PC-3 (cell line): ENCODE measurements at places on chromosomes 13 and 19.

GRCh38 chr13:23086968-23087623 is 93.7 kb upstream of the SGCG start:
- DNase-seq = no peak

- DNase-seq = no peak
These were observed 469 bp upstream of the RNF6 start for GRCh38 chr13:26222520-26223046.

- DNase-seq = no peak
These were observed 106.9 kb downstream of the POSTN start for GRCh38 chr13:37491661-37492060.

- no peak for DNase-seq
These were observed 136.9 kb upstream of the SPRY2 start for GRCh38 chr13:80477661-80478443.

GRCh38 chr13:20431687-20432384 is 93.8 kb downstream of the CRYL1 start:
- no peak for DNase-seq

- DNase-seq = peak; percentile 85
These were observed at the start of the genes MAN2B1 and WDR83 for GRCh38 chr19:12666265-12667048. TSS of gene MAN2B1 (minus strand) at chr19:12666742. CDS start at chr19:12666701, 41 bp downstream. TSS of gene WDR83 (plus strand) at chr19:12666807. CDS start at chr19:12669791, 2,984 bp downstream.

GRCh38 chr19:41671486-41671885 is 16.6 kb downstream of the CEACAM7 start:
- DNase-seq = no peak

GRCh38 chr13:43564952-43565351 is 221.8 kb downstream of the ENOX1 start:
- DNase-seq = no peak

DNA sequence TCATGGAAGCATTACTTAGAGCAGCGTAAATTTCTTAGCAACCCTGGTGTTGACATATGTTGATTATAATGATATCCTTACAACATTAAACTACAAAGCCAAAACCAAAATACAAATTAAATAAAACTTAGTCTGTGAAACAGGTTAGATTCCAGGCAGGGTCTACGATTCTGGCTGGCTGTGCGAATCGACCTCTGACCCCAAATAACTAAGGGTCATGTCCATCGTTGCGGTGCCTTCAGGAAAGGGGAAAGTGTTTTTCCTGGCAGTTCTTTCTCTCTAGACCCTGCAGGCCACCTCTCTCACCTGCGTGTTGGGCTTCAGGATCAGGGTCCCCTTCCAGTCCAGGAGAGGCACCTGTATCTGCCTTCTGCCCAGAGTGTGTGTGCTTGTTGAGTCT is 66.2 kb downstream of the ATP11A start:
- no peak for DNase-seq

DNA sequence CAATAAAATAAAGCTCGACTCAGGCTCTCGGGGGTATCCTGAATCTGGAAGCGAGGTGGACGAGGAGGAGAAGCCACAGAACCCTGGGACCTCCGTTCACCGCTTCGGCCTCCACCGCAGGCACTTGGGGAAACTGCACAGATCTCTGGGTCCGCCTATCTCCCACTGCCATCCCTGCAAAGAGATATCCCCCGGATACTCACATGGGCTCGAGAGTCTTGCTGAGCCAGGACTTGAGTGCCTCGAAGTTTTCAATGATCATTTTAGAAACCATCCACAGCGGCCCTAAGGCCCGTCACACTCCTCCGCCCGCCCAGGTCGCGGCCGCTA is 589 bp downstream of the RBM26 start:
- no peak for DNase-seq

DNA sequence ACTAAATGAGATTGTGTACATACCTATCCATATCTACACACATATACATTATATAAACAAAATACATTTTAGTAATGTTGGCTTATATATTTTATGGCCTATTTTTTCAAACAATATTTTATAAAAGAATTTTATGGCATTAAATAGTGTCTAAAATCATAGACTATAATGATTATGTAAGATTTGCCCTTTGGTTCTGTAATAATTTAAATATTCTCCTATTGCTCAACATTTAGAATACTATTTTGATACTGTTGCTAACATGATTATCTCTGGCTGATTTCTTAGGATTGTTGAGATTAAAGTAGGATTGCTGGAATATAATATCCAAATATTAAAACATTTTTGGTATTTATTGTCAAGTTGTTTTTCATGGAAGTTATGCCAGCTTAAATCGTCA is 565.2 kb upstream of the GPC6 start:
- no peak for DNase-seq

DNA sequence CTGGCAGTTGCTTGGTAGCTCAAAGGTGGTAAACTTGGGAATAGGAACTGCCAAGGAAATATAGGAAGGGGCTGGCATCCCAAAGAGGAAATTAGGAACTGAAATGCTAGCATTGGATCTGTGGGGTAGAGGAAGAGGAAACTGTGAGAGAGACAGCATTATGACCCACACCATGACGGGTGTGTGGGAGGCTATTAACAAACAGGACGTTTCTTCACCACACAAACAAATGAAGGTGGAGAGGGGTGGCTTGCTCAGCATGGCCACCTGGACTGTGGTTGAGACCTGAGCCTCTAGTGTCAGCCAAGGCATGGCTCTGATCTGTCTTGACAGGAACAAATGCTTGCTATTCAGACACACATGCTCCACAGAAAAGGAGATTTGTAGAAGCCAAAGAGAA is 178.2 kb downstream of the B3GLCT start:
- DNase-seq = no peak

GRCh38 chr13:26541041-26541440 is 16.4 kb upstream of the WASF3 start:
- DNase-seq = no peak

DNA sequence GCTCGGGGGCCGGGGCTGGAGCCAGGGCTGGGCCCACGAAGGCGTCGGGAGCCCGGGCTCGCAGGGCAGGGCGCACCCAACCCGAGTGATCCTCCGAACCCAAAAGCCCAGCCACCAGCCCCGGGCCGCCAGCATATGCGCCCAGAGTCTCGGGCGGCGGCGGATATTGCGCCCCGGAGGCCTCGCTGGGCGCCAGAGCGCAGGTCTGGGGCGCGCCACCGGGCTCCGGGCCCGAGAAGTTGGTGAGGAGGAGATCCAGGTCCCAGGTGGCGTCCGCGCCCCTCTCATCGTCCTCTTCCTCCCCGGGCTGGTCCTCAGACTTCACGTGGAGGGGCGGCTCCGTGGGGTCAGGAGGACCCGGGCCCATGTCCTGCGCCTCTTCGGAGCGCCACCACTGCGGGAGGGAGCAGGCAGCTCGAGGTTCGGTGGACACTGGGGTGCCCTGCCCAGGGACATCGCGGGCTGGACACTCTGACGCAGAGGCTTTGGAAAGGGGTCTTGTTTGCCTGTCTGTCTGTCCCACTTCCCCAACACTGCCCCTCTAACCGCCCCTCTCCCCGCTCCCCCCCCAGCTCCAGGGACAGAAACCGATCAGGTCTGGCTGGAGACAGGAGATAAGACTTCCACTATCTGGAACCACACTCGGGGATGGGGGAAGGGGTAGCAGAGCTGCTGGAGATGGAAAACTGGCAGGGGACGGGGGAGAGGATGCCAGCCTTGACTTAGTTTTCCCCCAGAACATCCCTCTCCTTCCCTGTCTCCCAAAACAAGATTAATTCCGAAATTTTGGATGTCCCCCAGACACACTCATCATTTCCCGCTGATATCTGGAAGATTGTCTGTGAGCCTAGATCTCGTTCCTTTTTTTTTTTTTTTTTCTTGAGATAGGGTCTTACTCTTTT is 1.0 kb downstream of the KLF1 start:
- DNase-seq = no peak

DNA sequence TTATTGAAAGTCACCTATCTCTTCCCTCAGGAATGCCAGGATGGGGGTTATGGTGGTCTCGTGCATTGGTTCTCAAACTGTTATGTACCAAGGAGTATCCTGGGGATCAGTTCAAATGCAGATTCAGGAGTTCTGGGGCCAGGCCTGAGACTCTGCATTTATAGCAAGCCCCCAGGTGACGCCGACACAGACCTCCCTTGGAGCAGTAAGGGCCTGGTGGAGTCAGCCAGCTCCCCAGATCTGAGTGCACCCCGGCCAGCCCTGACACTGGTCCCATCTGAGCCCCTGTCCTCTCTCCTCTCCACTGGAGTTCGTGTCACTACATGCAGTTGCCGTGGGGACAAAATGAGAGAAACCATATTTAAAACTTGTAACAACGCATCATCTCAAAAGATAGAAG is 112.9 kb downstream of the COL4A2 start:
- no peak for DNase-seq

GRCh38 chr13:100815476-100816046 is 141.0 kb upstream of the TMTC4 start:
- no peak for DNase-seq

DNA sequence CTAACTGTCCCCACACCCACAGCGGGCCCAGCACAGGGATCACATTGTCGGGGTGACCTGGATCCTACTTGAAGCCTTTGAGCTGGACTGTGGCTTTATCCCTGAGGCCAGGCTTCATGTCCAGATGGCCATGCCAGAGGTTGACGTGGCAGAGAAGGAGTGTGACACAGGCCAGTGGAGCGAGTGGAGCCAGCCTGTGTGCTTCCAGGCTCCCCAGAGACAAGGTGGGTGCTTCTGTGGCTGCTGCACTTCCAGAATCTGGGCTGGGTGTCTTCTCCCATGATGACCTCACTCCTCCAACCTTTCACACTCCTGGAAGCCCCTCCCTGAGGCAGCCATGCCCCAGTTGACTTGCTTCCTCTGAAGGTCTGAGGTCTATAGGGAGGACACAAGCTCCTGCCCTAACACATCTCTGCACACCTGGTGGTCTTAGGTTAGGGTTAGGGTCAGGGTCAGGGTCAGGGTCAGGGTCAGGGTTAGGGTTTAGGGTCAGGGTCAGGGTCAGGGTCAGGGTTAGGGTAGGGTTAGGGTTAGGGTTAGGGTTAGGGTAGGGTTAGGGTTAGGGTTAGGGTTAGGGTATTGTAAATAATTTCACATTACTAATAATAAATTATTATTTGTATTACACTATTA is 13.1 kb upstream of the MZF1 start:
- no peak for DNase-seq

DNA sequence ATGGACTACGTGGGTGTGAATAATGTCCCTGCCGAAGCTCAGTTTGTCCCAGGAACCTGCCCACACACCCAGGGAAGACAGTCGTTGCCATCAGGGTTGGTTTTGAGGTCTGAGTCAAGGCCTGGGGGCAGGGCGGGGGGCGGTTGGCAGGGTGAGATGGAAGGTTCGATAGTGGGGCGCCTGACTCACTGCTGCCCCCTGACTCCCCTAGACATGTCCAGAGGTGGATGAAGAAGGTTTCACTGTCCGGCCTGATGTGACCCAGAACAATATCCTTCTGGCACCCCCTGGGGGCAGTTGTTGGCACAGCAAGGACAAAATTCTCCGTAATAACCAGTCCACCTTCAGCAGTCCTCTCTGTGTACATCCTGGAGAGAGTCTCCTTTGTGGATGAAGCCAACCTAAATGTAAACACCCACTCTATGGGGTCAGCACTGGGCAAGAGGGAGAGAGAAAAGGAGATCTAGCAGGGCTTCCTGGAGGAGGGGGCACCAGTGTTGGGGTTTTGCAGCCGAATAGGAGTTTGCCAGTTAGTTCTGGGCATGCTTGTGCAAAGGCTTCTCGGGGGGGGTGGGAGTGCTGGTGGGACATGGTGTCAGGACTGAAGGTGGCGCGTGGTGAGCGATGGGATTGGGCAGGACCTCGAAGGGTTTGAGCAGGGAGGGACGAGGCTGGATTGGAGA is 19.6 kb upstream of the B3GNT3 start:
- peak; percentile 74 for DNase-seq

DNA sequence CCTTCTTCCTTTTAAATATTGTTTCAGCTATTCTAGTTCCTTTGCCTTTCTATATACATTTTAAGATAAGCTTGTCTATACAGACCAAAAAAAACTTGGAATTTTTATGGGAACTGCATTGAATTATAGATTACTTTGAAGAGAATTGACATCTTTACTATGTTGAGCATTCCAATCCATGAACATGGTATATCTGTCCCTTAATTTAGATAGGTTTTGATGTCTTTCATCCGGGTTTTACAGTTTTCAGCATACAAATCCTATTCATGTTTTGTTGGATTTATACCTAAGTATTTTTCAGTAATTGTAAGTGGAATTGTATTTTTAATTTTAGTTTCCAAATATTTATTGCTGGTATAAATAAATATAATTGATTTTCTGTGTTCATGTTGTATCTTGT is 12.2 kb upstream of the IFNL1 start:
- DNase-seq = no peak

DNA sequence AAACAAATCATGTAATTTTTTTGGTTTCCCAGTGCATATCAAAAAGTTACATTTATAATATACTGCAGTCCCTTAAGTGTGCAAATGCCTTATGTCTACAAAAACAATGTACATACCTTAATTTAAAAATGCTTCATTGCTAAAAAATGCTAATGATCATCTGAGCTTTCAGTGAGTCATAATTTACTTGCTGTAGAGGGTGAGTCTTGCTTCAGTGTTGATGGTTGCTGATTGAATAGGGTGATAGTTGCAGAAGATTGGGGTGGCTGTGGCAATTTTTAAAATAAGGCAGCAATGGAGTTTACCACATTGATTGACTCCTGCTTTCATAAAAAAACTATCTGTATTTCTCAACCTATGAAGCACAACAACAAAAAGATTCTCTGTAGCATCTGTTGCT is 613.9 kb downstream of the TBC1D4 start:
- peak; percentile 43 for DNase-seq

GRCh38 chr19:20077791-20078463 is at the start of gene ZNF90:
TSS of gene ZNF90 (plus strand) at chr19:20078000. CDS start at chr19:20078133, 133 bp downstream.
- DNase-seq = no peak

DNA sequence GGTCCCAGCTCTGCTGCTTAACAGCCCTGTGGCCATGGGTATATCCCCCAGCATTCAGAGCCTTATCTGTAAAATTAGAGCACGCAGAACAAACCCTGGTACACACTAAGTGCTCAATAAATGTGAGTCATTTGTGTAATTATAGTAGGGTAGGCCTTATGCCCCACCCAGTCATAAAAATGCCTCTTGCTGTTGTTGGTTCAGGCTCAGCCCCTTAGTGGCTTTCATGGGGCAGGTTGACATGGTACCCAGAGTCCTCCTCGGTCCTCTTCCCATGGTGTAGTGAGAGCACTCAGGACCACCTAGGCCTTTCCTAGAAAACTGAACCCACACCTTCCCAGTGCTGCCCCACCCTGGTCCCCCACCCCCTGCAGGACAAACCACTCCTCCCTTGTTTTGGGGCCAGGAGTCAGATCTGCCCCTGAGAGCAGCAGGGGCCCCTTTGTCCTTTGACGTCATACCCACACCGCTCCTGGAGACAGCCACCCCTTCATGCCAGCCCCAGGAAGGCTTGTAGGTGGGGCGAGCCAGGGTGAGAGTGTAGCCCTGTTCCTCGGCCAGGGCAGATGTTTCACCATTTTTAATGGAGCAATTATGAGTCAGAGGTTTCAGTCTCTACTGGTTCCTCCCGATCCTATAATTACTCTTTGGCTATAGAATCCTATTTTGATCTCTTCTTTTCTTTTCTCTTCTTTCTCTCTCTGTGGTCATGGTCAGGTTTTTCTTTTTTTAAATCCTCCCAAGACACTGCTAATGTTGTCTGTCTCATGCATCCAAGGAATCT is 36.8 kb downstream of the ACTN4 start:
- DNase-seq = peak; percentile 88
